ENCODE measurements at places on chromosomes 4 and X.
A peak's percentile ranks its signal among the peaks of the same experiment; 100 is the strongest.

GRCh38 chr4:69524706-69525105 is 29.0 kb upstream of the UGT2B4 start:
- DNase-seq: no peak

GRCh38 chr4:2798399-2799223 is 5.7 kb downstream of the SH3BP2 start:
- DNase-seq: no peak

DNA sequence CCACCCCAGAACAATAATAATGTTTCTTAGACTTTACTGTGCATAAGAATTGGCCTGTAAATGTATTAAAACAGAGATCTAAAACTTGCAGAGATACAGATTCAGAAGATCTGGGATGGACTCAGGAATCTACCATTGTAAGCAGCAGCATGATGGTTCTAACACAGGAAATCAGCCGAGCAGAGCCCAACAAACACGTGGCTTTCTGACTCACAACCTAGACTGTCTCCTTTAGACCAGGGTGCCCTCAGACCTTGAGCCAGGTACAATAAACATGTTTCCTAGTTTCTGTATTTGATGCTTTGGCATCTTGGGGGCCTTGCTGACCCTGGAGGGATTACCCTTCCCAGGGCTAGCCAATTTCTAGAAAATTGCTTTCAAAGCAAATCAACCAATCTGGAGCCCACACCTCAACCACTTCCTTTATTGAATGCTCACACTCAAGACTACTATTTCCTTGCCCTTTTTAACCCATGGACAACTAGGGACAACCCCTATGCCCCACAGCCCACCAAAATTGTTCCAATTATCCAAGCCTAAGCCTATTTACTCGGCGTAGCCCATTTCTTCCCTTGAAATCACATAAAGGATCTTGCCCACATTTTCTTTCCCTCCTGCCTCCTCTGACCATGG is 80.5 kb downstream of the TBC1D9 start:
- DNase-seq: no peak

DNA sequence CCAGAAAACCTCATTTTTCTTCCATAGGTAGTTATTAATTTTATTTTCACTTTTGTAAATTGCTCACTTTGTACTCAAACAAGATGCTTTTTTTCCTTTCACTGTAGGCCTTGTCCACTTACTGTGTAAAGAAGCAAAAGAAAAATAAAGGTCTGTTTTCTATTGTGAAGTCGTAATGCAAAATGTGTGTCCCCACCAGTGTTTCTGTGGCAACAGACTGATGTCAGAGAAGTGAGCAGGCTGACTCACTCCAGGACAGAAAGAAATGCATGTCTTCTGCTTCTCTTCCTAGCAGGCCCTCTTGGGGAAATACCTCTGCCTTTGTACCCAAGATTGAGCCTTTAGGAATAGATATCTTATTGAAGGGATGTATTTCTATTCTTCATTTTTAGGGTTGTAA is 30.3 kb downstream of the INPP4B start:
- DNase-seq: peak; percentile 66

DNA sequence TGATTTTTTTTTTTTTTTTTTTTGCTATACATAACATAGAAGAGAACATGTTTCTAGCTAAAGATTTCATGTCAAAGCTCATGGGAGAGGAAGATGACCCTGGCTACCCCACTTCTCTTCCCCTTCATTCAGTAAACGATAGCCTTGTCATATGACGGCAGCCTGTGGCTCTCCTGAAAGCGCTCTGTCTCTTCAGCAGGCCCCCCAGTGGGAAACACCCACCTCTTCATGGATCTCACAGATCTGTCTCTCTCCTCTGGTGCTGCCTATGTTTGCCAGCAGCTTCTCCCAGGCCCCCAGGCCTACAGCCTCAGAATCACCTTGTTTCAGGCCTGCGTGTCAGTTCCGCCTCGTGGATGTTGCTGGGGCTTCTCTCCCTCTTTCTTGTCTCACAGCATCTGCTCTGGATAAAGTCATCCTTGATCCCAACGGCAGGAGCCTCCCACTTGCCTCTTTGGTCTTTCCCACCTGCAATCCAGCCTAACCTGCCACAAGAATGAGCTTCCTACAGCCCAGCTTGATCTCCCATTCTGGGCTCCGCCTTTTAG is 34.6 kb downstream of the RHOH start:
- no peak for DNase-seq

DNA sequence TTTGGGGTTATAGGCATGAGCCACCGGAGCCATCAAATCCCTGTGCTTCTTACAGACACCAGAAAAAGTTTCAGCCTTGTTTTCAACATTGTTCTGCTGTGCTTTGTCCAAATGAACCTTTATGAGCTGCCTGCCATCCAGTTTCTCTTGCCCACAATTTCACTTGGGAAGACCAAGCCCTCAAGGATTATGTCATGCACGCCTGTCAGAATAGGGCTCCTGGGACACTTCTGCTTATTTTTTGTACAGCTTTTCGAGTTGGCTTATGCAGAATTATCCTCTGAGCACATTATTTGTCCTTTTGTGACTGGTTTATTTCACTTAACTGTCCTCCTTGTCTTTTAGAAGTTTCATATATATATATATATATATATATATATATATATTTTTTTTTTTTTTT is 16.2 kb downstream of the UBE2K start:
- no peak for DNase-seq

- DNase-seq: no peak
Observed at GRCh38 chr4:156560701-156561100, 410.9 kb downstream of the PDGFC start.

GRCh38 chr4:185237175-185237574 is 27.8 kb downstream of the SNX25 start:
- no peak for DNase-seq

GRCh38 chr4:26821677-26822503 is 38.8 kb upstream of the STIM2 start:
- peak; percentile 55 for DNase-seq

DNA sequence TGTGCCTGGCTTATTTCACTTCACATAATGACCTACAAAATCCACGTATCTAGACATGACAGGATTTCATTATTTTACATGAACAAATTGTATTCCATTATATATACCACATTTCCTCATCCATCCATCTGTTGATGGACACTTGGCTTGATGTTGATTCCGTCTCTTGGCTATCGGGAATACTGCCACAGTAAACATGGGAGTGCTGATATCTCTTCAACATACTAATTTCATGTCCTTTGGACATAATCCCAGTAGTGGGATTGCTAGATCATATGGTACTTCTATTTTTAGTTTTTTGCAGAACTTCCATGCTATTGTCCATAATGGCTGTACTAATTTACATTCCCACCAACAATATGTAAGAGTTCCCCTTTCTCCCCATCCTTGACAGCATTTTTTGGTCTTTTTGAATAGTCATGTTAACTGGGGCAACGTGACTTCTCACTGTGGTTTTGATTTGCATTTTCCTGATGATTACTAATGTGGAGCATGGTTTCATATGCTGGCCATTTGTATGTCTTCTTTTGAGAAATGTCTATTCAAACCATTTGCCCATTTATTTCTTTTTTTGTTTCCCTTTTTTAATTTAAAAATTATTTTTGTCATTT is 68.9 kb downstream of the HTRA3 start:
- DNase-seq: no peak

GRCh38 chrX:56499372-56499771 is 64.1 kb upstream of the UBQLN2 start:
- DNase-seq: no peak

GRCh38 chr4:8394806-8395205 is 45.7 kb downstream of the ACOX3 start:
- no peak for DNase-seq

DNA sequence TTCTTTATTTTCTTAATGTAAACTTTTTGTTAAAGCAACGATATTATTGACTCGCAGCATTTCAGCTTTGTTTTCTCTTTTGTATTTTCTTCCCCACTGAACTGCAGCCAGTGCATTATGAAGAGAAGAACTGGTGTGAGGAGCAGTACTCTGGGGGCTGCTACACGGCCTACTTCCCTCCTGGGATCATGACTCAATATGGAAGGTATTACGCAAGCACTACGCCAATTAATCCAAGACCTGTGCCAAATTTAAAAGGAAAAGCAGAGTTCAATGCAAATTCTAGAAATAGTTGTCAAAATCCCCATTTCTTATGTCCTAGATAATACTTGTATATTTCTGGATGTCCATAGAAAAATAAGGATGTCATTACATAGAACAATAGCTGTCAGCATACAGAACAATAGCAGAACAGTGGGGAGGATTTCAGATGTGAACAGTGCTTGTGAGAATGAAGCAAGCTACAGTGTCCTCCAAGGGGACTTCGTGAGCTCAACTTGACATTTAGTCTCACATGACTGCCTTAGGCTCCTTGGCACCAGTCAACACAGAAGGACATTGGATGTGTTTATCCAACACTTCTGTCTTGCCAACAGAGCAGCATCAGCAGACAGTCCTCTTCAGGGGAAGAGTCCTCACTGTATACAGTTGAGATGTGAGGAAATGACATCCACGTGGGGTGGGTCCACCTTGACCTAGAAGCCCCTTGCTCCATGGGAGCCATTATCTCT is 85.9 kb downstream of the MAOA start:
- peak; percentile 12 for DNase-seq

GRCh38 chr4:20313237-20314030 is 61.7 kb downstream of the SLIT2 start:
- DNase-seq: no peak

- no peak for DNase-seq
Observed at GRCh38 chr4:48380583-48381167, 39.3 kb downstream of the SLAIN2 start.

DNA sequence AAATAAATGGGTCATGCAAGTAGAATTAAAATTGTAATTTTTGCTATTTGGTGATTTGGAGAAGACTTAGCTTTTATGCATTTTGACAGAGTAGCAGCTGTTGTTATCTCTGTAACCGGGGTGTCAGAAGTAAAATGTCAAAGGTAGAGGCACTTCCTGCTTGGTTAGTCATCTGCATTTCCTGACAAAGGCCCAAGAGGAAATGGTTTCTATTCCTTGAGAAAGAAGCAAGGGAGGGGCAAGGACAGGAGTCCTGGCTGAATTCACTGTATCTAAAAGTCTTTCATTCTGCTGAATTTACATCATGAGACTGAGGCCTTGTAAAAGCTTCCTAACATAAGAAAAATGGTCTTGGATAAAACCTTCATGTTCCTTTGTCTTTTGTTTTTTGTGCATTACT is 550.9 kb upstream of the BOD1L1 start:
- DNase-seq: peak; percentile 14

DNA sequence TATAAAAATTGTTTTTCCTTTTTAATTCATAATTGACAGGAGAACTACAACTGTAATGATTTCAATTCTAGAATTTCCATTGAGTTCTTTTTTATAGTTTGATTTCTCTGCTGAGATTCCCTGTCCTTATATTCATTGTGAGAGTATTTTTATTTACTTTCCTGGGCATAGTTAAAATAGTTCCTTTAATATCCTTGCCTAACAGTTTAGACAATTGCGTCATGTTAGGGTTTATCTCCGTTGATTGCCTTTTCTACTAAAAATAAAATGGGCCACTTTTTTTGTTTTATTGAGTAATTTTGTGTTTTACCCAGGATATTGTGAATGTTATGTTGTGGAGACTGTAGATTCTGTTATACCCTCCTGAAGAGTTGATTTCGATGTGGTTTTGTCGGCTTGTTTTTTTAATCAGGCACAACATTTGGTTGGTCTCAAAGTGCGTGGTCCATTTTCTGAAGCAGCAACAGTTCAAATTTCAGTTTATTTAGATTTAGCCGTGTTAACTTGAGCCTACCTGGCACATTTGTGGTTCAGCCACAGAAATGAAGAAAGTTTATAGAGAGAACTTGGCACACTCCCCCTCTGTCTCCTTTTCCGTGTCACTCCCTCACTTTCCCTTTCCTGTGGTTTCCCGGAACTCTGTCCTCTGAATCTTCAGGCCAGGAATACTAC is 16.0 kb upstream of the PRRG1 start:
- no peak for DNase-seq

DNA sequence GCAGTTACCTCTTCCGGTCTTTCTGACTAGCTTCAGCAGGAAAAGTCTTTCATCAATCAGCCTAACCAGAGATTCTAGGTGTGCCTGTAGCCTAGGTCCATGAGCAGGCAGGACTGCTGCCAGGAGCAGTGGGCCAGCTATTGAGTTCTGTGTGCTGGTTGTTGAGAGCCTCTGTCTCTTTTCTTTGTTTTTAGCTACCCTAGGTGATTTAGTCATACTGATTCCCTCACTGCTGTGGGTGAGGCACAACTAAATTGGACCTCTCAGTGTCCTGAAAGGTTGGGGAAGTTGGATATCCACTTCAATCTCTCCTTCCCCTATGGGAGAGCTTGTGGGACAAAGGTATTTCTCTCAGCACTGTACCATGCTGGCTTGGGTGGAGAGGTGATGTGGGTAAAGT is 354.9 kb downstream of the GPAT3 start:
- no peak for DNase-seq

GRCh38 chrX:11739776-11740175 is 18.3 kb upstream of the MSL3 start:
- no peak for DNase-seq

- no peak for DNase-seq
Observed at GRCh38 chr4:119656342-119656741, 27.7 kb upstream of the PDE5A start.

- DNase-seq: no peak
Observed at GRCh38 chr4:28176942-28177341, 1316.3 kb downstream of the STIM2 start.

GRCh38 chrX:47581731-47582647 is at the start of gene TIMP1:
TIMP1 (plus strand) TSS chrX:47582436; CDS start chrX:47583416, 980 bp downstream.
- DNase-seq: peak; percentile 89

GRCh38 chr4:33537527-33537926 is 2706.8 kb downstream of the ARAP2 start:
- no peak for DNase-seq

GRCh38 chr4:169662206-169662605 is 41.8 kb downstream of the CLCN3 start:
- DNase-seq: no peak

- DNase-seq: peak; percentile 51
Observed at GRCh38 chrX:104315555-104315954, 60.8 kb upstream of the ESX1 start.

- DNase-seq: peak; percentile 24
Observed at GRCh38 chr4:118941149-118941548, 52.5 kb downstream of the SYNPO2 start.

DNA sequence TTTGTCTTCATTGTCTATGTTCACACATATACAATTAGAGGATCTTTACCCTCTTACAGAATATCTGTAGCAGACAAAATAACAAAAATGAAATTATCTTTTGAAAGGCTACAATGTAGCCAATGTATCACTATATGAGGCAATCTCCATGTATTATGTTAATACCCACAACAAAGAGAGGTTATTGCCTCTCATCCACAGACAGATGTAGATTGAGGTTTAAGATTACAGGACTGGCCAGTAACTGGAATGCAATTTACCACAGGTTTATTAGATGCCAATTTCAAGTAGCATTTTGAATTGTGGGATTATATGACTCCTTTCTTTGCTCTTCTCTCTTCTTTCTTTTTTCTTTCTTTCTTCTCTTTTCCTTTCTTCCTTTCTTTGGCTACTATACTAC is 242.6 kb downstream of the ANKRD50 start:
- no peak for DNase-seq

GRCh38 chr4:53558065-53558801 is 33.1 kb downstream of the LNX1 start:
- peak; percentile 59 for DNase-seq

- DNase-seq: no peak
Observed at GRCh38 chrX:15241301-15241700, 28.6 kb downstream of the ASB9 start.

GRCh38 chrX:22164770-22165388 is 107.8 kb upstream of the CBLL2 start:
- no peak for DNase-seq

All from AG08395 (cell line).